ENCODE measurements at places on chromosomes 6 and 20. TPM values are rescaled to one million over a fixed set of nuclear protein-coding genes. Genes with fewer than 3 reads are reported as not detected.
A peak's percentile ranks its signal among the peaks of the same experiment; 100 is the strongest.

GGTLC1 gene
- not detected for total RNA-seq

EFCAB8 gene
- total RNA-seq, result not detected

SLC17A3 gene
- total RNA-seq, result not detected

GRCh38 chr6:145885431-145885830, 70.8 kb upstream of the FBXO30 start:
- DNase-seq, result no peak
- no peaks in the 10 kb centered on the region for H3K27me3 ChIP-seq
- no peak overlapping the region for H3K4me3 ChIP-seq
- H3K36me3 ChIP-seq, result peaks cover 8% of the 10 kb centered on the region
- H3K4me1 ChIP-seq, result peaks cover 10% of the 10 kb centered on the region
- H3K27ac ChIP-seq, result no peak overlapping the region

GRCh38 chr6:105601541-105602236, 198.8 kb upstream of the PREP start:
- H3K36me3 ChIP-seq, result peaks cover 9% of the 10 kb centered on the region
- H3K27ac ChIP-seq, result no peak overlapping the region
- peaks cover 3% of the 10 kb centered on the region for H3K4me1 ChIP-seq

DNA sequence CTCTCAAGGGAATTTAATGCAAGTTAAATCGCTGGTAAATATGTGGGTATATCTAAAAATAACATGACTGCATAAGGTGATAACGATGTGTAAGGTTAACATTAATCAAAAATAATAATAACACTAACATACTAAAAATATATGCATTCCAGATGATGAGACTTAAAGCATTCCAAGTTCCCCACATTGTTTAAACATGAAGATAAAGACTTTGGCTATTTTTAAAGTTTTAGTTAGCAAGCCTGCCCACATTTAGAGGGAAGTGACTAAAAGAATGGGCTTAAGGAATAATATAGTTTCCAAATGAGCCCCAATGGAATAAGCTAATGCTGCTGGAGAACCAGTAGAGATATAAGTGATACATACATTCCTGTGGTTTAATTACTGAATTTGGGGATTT, 941.3 kb downstream of the TBC1D32 start:
- no peaks in the 10 kb centered on the region for H3K4me1 ChIP-seq
- no peak for DNase-seq
- H3K36me3 ChIP-seq, result no peaks in the 10 kb centered on the region
- no peak overlapping the region for H3K4me3 ChIP-seq
- no peaks in the 10 kb centered on the region for H3K27me3 ChIP-seq

- no peak overlapping the region for H3K27ac ChIP-seq
- no peaks in the 10 kb centered on the region for H3K36me3 ChIP-seq
- no peak for DNase-seq
- H3K4me3 ChIP-seq, result peak overlapping the region; percentile 89
- H3K4me1 ChIP-seq, result peaks cover 8% of the 10 kb centered on the region
These were observed 1.3 kb downstream of the CYP24A1 start for GRCh38 chr20:54172532-54172855.

- DNase-seq, result no peak
- H3K27me3 ChIP-seq, result no peaks in the 10 kb centered on the region
- no peak overlapping the region for H3K27ac ChIP-seq
- no peak overlapping the region for H3K4me3 ChIP-seq
These were observed 10.3 kb downstream of the DSE start for GRCh38 chr6:116381000-116381399.
